ENCODE measurements at places on chromosomes 1 and 21.

DNA sequence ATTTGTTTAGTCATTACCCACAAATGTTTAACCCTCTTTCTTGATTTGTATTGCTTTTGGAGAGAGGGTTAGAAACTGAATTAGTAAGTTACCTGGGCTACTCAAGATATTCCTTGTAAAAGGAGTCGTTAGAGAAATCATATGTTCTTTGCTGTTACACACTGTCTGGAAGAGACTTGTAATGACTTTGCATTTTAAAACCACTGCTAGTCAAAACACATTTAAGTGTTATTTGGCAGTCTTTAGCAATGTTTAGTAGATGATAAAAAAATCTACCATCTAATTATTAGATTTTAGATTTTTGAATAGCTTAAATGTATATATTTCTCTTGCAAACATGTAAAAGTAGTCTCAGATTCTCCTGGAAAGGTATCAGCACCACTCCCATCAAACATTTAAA lies 6.6 kb downstream of the OSBPL9 start:
- DNase-seq, result no peak

GRCh38 chr1:151680826-151681225 lies 35.8 kb downstream of the CELF3 start:
- peak; percentile 58 for DNase-seq

DNA sequence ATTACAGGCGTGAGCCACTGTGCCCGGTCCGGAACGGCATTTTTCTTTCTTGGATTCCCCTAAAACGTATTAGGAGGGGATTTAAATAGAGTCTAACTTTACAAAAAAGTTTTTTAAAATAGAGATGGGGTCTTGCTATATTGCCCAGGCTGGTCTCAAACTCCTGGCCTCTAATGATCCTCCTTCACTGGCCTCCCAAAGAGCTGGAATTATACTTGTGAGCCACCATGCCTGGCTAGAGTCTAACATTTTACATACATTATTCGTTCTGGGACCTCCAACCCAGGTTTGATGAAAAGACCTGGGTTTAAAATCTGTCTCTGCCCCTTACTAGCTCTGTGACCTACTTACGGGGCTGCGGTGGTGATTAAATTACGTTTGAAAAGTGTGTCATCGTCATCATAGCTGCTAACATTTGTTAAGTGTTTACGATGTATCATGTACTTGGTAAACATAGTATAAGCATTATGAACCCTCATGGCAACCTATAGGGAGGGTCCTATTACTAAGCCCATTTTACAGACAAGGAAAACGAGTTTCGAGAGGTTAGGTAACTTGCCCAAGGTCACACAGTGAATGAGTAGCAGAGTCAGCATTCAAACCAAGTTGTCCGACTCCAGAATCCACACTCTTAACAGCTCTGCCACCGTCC lies 24.5 kb downstream of the PLEKHM2 start:
- no peak for DNase-seq

DNA sequence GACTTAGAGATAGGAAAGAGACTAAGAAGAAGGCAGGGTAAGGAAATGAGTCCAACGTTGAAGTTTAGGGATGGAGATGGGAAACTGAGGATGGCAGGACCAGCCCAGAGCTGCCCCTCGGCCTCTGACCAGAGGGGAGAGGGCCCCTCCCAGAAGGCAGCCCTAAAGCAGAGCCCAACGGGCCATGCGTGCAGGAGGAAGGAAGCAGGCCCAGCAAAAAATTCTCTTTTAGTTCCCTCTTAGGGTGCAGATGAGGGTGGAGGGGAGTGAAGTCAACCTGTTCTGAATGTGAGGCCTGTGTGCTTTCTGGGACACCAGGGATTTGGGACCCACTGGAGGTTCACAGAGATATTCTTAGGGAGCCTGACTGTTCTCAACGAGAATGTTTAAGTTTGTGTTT lies 225.4 kb downstream of the RHOU start:
- no peak for DNase-seq

- no peak for DNase-seq
These were observed 10.9 kb upstream of the CD101 start for GRCh38 chr1:116990612-116991151.

GRCh38 chr1:61109158-61109557 lies 26.8 kb downstream of the NFIA start:
- no peak for DNase-seq

DNA sequence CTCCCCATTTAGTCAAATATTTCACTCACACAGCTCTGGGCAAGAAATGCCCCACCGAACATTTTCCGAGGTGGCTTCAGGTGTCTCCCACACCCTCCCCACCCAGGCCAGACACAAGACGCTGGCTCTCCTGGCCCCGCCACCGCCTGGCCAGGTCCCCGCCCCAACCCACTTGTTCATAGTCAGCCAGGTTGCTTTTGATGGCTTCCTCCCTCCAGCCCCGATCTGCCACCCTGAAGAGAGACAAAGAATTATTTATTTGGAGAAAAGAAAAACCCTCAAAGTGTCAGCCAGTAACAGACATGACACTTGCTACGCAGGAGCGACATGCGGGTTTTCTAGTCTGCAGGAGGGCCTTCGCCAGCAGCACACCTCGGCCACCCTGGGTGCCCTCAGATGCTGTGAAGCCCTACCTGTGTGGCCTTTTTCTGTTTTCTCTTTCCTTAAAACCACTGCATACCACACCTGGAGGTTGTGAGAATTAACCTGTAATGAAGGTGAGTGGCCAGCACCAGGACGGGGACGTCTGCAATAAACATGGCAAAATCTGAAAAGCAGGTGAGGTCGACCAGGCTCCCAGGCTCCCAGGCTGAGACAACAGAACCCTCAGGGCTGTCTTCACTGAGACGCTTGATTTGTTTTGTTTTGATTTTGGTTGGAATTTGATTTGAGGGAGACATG lies 27.2 kb downstream of the SSBP3 start:
- DNase-seq, result no peak

- DNase-seq, result no peak
These were observed at the start of gene CASQ2 for GRCh38 chr1:115768549-115768948. Gene CASQ2, minus strand, starts transcription at chr1:115768714. Its CDS starts 173 bp downstream, at chr1:115768541.

DNA sequence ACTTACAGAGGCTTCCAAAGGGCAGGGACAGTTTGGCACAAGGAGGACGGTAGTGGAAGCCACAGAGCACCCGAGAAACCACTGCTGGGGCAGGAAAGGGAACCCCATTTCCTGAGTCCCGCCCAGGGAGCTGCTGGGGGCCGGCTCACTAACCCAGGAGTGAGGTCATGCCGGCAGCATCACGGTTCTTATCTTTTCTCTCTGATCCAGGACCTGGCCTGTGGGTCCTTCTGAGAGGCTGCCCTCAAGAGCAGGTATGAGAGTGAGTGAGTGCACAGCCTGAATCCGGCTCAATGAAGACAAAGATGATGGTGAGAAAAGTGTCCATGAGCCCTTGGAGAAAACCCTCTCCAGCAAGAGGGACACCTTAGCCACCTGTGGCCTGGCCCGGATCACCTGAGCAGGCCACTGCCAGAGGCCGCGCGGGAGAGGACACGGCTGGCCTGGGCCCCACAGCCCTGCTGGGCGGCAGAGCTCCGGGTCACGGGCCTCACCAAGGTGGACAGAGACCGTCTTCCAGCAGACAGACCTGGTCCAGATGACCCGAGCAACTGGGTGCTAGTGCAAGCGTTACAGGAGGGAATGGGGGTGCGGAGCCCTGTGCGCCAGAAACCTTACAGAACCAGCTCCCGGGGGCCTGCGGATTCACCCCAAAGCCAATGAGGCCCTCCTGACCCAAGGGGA lies 94.9 kb downstream of the RIPK4 start:
- DNase-seq, result no peak

DNA sequence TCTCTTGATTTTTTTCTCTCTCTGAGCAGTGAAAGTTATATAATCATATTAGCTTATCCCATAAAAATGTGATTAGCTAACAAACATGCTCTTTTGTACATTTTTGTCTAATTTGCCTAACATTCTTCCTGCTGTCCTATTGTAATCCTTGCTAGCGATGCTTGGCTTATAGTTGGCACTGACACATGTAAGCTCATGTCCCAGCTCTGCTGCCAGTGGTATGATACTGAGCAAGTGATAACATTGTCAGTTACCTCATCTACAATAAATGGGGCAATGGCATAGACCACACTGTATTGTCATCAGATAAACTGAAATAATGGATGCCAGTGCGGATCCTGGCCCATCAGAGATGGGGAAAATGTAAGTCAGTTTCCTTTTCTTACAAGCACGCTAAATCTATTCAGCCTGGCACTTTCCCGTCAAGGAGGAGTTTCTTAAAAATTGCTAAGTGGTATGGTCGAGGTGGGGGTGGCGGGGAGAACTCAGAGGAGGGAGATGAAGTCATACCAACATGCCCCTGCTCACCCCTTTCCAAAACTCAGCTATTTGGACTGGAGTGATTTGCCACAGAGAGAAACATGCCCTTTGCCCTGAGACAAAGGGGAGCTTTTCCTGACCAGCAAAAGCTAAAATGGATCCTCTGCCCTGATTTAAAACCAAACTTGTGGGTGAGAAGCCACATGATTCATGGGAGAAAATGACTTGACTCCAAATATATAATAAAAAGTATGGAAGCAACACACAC lies 1.3 kb downstream of the FYB2 start:
- DNase-seq, result no peak

DNA sequence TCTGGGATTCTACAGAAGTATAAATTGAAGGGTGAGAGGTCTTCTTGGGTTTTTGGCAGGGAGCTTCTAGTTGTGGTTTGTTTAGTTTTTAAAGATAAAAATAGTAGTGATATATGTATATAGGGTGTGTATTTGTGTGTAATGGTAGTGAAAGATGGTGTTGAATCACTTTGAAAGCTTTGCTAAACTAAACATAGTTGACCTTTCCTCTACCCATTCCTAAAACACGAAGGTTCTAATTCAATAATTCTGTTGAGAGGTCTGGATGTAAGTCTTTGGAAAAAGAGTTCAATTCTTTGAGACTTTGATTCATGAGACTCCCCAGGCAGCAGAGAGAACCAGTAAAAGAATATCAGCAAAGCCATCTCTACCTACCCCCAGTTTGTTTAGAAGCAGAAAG lies 247.9 kb upstream of the DUSP10 start:
- DNase-seq, result no peak

DNA sequence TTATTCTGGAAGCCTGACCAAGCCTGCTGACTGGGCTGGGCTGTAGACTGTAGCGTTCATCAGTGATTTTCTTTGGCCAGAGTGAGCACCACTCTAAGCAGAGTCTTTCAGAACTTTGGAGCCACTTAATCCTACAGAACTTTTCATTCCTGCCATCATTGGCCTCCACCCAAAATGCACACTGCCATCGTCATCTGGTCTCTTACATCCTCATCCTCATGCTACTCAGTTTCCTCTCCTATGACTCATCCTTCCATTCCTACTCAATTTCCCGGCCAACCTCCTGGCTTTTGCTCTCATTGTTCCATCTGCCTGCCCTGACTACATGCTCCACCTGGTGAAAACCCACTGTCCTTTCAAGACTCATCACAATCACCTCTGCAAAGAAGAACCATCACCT lies 233.8 kb upstream of the USP25 start:
- DNase-seq, result no peak

DNA sequence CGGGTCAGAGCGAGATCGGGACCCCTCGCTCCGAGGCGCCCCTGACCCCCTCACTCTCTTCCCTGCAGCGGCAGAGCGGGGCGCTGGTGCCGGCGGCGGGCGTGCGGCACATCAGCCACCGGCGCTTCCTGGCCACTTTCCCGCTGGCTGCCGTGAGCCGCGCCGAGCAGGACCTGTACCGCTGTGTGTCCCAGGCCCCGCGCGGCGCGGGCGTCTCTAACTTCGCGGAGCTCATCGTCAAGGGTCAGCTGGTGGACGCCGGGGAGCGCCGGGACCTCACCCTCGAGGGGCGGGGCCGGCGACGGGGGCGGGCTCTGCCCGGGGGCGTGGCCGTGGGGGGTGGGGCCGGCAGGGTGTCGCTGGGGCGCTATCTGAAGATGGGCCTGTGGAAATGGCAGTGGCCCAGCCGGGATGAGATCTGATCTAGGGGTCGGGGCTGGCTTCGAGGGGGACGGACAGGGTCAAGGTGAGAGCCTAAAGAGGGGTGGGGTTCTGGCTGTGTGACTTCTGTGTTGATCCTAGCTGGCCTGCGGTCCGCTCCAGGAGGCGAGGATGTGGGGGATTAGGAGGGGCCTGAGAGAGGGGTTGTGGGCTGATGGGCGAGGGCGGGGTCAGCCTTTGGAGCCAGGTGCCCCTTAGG lies 23.6 kb downstream of the PTPRU start:
- no peak for DNase-seq

- DNase-seq, result no peak
These were observed 282.3 kb downstream of the USH2A start for GRCh38 chr1:216140730-216141524.

DNA sequence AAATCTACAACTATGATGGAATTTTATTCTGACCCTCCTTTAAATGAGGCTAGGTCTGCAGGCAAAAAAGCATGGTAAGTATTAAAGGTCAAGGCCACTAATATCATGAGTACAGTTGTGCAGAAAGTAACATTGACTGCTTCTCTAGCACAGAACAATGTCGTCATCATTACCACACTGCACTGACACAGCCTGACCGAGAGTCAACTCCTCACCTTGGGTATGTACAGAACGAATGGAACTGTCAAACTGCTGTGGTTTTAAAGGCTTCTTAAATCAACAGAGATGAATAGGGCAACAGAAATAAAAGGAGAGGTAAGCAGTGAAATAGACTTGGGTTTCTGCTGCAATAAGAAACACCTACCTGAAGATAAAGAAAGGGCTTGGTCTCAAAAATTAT lies 88.8 kb downstream of the TBX15 start:
- DNase-seq, result no peak

GRCh38 chr1:221268295-221268694 lies 389.1 kb downstream of the HLX start:
- peak; percentile 54 for DNase-seq

GRCh38 chr1:64683419-64683818 lies 61.5 kb upstream of the RAVER2 start:
- no peak for DNase-seq

DNA sequence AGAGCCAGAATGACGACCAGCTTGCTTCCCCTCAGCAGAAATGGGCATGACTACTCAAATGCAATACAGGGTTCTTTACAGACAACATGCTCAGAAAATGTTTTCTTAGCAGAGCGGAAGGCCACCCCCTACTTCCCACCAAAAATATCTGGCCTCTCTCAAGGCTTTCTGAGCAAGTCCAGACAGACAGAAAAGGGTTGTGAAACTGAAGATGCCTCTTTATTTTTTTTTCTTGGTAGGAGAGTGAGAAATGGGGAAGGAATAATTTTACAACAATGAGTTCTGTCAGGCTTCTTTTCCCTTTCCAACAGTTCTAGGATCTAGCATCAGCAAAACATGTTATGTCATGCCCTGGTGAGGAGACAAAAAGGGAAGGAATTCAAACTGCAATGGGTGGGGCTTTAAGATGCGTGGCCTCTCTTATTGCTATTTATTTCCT lies 172.0 kb upstream of the CAMK1G start:
- no peak for DNase-seq

DNA sequence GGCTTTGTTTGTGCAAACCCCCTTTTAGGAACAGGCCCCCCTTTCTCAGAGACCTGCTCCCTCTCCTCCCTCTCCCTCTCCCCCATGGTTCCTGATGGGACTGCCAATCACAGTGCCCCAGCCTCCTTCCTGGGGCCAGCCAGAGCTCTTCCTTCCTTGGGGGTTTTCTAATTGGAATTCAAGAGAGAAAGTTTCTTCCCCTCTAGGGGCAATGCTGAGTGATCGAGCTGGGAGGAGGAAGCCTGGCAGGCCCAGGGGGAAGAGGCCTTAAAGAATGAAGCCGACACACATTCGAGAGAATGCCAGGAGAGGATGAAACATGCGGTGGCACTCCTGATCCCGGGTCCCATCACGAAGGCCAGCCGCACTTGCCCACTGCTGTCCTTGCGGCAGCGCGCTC lies 21.3 kb upstream of the COL16A1 start:
- no peak for DNase-seq
